ENCODE measurements at places on chromosomes 2 and 18.

GRCh38 chr18:30343090-30343489 is 699.5 kb downstream of the DSC3 start:
- no peaks in the 10 kb centered on the region for H3K36me3 ChIP-seq
- no peak for DNase-seq
- no peak overlapping the region for H3K4me3 ChIP-seq

DNA sequence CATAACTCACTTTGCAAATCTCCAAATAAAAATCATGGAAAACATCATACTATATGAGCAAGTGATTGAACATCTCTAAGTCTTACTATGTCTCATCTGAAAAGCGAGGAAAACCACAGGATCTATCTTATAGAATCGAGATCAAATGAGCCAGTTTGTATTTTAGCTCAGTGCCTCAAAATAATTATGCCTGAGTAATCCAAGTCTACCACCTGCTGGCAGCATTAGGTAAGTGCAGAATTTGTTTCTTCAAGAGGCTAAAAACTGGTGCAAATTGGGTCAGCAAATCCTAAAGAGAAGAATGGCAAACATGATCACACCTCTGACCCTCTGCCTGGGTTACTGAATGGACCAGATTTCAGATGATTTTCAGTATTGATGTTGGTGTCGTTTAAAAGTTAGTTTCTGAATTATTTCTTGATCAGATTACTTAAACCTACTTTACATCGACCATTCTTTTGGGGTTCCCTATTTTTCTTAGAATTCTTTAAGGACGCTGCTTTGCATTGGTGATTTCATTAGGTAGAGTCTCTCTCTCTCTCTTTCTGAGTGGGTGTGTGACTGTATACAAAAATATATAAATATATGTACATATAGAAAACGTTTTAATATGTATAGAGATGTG is 12.7 kb upstream of the FHOD3 start:
- no peaks in the 10 kb centered on the region for H3K27me3 ChIP-seq
- no peak overlapping the region for H3K4me3 ChIP-seq
- no peak overlapping the region for H3K27ac ChIP-seq
- 0 out of 2 replicates have a peak, but pooled peaks cover 7% of the 10 kb centered on the region for H3K4me1 ChIP-seq
- no peaks in the 10 kb centered on the region for H3K36me3 ChIP-seq

DNA sequence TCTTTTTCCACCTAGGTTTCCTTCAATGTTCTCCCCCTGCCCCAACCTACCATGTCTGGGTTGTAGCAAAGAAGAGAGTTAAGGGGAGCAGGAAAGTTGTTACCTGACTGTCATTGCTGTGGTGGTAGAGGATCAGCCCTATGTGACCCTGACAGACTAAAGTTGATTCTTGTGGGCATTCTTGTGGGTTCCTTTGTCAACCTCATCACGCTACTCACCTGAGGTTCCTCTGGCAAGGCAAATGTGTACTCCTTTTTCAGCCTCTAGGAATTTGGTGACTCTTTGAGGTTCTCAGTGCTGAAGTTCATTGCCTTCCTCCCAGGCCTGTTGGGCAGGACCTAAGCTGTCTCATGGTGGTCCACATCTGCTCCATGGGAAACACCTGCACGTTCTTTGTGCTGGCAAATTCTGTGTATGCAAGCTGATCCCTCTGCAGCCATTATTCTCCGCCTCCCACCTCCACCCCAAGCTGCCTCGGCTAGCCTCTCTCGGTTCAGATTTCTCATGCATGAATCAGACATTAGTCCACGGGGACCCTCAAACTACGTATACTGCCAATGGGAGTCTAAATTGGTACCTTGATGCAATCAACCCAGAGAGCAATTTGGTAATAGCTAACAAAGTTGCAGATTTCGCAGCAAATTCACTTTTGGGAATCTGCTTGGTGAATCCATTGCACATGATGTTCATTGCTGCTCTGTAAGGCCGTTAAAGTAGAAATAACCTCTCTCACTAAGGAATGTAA is 1.5 kb upstream of the GMCL1 start:
- no peaks in the 10 kb centered on the region for H3K36me3 ChIP-seq
- H3K27me3 ChIP-seq, result no peaks in the 10 kb centered on the region
- peak overlapping the region; percentile 96 for H3K4me3 ChIP-seq
- no peak for DNase-seq
- peak overlapping the region; percentile 93 for H3K27ac ChIP-seq
- peaks cover 39% of the 10 kb centered on the region for H3K4me1 ChIP-seq

DNA sequence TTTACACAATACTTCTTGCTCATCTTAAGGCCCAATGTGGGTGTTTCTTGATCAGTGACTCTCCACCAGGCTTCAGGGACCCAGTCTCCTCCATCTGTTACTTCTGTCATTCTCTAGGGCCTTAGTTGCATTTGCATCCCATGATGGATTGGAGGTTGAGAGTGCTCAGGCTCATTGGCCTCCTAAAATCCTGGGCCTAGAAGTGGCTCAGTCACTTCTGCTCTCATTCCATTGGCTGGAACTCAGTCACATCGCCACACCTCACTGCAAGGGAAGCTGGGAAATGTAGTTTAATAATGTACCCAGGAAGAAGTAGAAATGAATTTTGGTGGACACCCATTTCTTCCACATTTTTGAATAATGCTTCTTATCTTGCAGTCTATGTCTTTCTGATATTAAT is 223.5 kb downstream of the HRH4 start:
- H3K4me1 ChIP-seq, result no peaks in the 10 kb centered on the region
- no peaks in the 10 kb centered on the region for H3K36me3 ChIP-seq
- DNase-seq, result no peak
- H3K4me3 ChIP-seq, result no peak overlapping the region
- no peaks in the 10 kb centered on the region for H3K27me3 ChIP-seq

GRCh38 chr2:3326871-3327270 is 50.7 kb downstream of the EIPR1 start:
- H3K27me3 ChIP-seq, result no peaks in the 10 kb centered on the region
- no peak for DNase-seq
- H3K4me1 ChIP-seq, result peaks cover 21% of the 10 kb centered on the region
- peaks cover 14% of the 10 kb centered on the region for H3K36me3 ChIP-seq
- no peak overlapping the region for H3K27ac ChIP-seq
- no peak overlapping the region for H3K4me3 ChIP-seq

GRCh38 chr2:96699621-96700020 is 40.2 kb downstream of the LMAN2L start:
- H3K36me3 ChIP-seq, result no peaks in the 10 kb centered on the region
- H3K27me3 ChIP-seq, result no peaks in the 10 kb centered on the region
- no peak for DNase-seq

DNA sequence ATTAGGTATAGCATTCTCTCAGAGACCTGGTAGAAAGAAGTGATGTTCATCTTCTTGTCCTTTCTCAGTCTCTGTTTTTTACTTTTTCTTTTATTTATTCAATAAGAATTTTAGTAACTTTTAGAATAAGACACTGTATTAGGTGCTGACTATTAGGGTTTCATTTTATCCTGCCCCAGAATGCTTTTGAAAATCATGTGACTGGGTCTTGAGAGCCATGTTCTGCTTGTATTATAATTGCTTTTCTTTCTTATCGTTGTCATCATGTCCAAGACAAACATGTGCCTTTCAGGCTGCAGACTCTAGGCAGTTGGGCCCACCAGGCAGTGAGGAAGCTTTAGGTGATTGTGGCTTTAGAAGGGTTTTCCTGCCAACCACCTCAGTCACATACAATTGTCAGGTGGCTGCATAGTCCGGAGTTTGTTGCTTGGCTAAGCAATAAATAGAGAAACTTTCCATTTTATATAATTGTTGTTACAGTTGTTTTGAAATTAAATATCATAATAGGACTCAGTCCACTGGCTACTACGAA is 15.1 kb downstream of the GRHL1 start:
- H3K36me3 ChIP-seq, result peaks cover 5% of the 10 kb centered on the region
- H3K27me3 ChIP-seq, result no peaks in the 10 kb centered on the region
- DNase-seq, result no peak
- no peaks in the 10 kb centered on the region for H3K4me1 ChIP-seq
- H3K27ac ChIP-seq, result no peak overlapping the region
